ENCODE measurements at places on chromosomes 5 and 9. TPM values are rescaled to one million over a fixed set of nuclear protein-coding genes. Genes with fewer than 3 reads are reported as not detected.
A peak's percentile ranks its signal among the peaks of the same experiment; 100 is the strongest.

- DNase-seq = no peak
These were observed 5.2 kb downstream of the STOM start for GRCh38 chr9:121364886-121365285.

GRCh38 chr5:78326930-78327329 lies 32.4 kb upstream of the AP3B1 start:
- DNase-seq = no peak

DNA sequence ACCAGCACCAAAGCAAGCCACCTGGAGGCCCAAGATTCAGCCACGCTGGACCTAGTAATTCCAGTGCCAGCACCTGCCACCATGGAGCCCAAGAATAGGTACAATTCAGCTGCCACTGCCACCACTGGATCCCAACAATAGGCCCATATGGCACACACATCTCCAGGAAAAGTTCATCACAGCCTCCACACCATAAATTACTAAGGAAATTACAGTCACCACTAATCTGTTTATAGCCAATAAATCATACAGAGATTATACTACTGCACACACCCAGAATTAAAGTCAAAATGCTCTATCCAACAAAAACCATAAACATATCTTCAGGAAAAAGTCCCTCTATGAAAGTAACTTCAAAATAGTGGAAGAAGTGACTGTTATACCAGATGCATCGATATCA lies 242.8 kb downstream of the SPATA31D1 start:
- no peak for DNase-seq

DNA sequence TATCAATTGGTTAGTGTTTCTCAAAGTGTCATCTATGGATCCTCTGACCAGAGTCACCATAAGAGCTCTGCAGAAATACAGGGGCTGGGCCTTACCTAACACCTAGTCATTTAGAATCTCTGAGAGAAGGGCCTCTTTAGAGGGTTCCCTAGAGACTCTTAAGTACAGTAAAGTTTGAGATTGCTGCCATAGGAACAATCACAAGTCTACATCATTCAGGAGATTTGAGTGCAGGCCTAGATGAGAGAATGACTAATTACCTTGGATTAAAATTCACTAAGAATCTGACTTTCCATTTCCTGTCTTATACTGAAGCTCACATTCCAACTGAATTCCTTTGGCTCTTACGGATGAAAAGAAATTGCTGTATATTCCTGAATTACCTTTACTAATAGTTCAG lies 182.1 kb upstream of the PTGER4 start:
- DNase-seq = no peak

DNA sequence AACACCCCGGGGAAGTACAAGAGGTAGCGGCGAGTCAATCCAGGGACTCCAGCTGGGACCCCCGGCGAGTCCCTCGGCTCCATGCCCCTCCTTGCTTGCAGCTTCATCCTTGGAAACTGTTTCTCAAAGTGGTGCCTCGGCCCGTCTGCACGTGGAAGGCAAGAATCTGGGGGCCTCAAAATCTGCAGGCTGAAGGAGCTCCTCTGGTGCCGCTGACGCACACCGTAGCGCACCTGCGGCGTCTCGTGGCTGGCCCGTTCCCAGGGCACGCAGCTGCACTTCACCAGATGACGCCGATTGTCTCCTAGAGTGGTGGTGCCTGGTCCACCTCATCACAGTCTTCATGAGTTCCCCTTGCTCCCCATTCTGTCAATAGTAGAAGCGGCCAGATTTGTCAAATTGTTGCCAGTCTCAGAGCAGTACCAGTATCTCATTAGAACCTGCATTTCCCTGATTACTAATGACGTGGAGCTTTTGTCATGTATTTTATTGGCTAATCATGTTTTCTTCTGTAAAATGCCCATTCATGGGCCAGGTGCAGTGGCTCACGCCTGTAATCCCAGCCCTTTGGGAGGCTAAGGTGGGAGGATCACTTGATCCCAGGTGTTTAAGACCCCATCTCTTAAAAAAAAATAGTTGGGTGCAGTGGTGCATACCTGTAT lies 38.6 kb downstream of the GTF3C4 start:
- DNase-seq = no peak

- DNase-seq = no peak
These were observed 96.2 kb upstream of the ICE1 start for GRCh38 chr5:5326115-5326758.

DNA sequence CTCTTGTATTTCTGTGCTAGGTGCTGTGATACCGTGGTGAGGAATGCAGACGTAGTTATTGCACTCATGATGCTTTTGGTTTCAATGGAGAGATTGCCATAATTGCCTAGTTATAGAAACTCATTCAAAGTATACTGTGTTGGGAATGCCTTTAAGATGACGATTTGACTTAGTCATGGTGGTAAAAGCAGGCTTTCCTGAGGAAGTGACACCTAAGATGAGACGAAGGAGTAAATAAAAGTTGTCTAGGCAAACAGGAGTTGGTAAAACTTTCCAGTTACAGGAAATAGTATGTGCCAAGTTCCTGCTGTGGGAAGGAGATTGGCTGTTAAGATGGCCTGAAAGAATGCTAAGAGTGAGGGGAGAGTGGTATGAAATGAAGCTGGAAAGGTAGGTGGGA lies 48.1 kb downstream of the FOCAD start:
- no peak for DNase-seq

DNA sequence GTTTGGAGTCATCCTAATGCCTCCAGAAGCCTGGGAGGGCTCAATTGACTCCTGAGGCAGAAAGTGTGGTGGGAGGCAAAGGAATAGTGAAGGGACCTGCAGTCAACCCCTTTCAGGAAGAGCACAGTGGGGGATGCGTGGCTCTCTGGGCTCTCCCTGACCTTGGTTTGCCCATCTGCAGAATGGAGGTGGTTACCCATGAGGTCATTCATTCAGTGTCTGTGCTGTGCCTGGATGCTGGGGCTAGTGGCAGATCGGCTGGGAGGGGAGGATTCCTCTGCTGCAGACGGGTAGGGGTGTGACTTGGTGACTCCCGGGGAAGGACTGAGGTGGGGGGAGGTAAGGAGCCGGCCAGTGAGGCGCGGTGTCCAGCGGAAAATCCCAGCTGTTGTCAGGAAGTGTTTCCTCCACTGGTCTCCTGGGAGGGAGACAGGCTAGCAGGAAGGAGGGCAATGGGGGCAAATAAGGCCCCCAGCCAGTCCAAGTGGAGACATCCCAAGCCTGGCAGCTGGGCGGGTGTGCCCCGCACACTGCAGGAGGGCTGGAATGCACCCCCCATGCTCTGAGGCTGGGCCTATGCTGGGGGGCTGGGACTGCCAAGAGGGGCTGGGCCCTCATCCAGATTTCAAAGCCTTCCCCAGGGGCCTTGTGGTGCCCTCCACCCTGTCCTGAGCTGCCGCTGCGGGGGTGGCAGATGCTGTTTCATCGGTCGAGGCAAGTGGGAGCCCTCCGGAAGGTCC lies 10.9 kb downstream of the CXXC5 start:
- no peak for DNase-seq

- no peak for DNase-seq
These were observed 16.6 kb upstream of the UNC5A start for GRCh38 chr5:176793736-176794135.

DNA sequence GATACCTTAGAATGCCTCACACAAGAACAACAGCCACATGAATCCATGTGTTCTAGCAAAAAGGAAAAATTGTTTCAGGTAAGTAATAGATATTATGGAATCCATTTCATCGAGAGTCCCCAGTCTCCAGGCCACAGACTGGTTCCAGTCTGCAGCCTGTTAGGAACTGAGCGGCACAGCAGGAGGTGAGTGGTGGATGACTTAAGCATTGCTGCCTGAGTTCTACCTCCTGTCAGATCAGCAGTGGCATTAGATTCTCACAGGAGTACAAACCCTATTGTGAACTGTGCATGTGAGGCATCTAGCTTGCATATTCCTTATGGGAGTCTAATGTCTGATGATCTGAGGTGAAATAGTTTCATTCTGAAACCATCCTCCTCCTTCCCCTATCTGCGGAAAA lies 207.0 kb downstream of the CSNK1G3 start:
- no peak for DNase-seq

GRCh38 chr9:36874261-36874660 lies 159.8 kb downstream of the PAX5 start:
- no peak for DNase-seq

- DNase-seq = no peak
These were observed 5.9 kb upstream of the SLC22A5 start for GRCh38 chr5:132363431-132364112.

- peak; percentile 53 for DNase-seq
These were observed 24.7 kb upstream of the TIFAB start for GRCh38 chr5:135476615-135477581.

- DNase-seq = no peak
These were observed 222.2 kb downstream of the LURAP1L start for GRCh38 chr9:12997009-12997408.

DNA sequence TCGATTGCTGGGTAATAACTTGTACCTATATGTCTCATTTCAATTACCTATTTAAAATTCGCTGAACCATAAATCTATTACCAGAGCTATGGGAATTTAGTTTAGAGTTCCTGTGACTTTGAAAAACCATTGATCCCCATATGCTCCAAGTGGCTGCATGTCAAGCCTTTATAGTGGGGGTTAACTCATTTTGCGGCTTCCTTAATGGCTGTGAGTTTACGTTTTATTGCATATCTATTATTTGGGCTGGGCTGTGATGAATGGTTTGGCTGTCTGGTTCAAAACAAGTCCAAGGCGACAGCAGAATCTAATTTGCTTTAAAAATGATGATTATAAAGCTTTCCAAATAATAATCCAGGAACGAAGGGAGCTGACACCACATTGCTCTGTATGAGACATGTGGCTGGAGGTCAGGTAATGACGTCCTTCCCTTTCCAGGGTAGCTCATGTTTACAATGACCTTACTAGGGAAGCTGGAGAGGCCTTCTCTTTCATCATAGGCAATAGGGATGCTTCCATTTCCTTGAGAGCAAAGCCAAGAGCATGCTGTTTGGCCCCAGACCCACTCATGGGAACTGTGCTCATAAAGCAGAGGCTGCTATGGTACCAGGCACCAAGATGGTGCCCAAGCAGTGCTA lies 258.3 kb downstream of the HSPA4 start:
- no peak for DNase-seq

GRCh38 chr5:171321447-171321846 lies 12.4 kb downstream of the TLX3 start:
- no peak for DNase-seq

- DNase-seq = no peak
These were observed 158.7 kb downstream of the EFNA5 start for GRCh38 chr5:107512029-107512428.

DNA sequence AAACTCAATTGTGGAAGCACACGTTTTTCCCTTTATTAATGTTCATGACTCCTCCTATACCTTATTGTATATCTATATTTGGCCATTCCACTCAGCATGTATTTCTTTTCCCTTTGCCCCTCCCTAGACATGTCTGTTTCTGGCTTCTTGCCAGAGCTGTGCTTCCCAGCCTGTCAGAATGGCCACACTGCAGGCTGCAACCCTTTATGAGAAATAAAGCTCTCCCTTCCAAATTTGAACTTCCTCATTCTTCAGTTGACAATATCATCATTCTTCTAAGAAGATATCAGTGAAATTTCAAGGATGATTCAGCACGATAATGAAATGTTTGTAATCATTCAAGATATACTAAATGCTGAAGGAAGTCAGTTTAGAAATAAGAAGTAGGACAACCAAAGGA lies 107.6 kb upstream of the PRSS3 start:
- DNase-seq = peak; percentile 40

DNA sequence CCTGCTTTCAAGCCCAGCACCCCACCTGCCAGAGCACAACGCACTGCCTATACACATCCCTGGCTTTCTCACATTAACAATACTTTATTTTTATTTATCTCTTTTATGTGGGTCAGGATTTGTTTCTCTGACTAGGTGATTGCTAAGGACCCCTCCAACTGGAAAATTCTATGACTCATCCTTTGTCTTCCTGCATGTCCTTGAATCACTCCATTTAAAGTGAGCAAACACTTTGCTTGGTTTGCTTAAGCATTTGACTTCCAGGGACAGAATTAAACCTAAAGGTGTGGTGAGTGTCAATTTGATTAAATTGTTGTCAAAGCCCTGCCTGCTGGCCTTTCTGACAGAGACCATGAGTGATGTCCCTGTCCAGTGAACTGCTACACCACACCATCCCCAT lies 536.5 kb upstream of the BRINP1 start:
- DNase-seq = no peak

- no peak for DNase-seq
These were observed 140.1 kb downstream of the PAM start for GRCh38 chr5:102895234-102895633.

DNA sequence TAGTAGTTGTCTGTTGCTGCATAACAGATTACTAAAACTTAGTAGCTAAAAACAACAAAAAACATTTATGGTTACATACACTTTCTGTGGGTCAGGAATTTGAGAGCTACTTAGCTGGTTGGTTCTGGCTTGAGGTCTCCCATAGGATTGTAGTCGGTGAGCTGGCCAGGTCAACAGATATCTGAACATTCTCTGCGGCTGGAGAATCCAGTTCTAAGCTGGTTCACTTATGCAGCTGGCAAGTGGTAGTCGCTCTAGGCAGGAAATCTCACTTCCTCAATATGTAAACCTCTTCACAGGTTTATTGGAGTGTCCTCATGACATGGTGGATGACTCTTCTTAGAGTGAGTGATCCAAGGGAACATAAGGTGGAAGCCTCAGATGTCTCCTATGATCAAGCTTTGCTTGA lies 65.7 kb upstream of the TNFAIP8 start:
- DNase-seq = no peak

DNA sequence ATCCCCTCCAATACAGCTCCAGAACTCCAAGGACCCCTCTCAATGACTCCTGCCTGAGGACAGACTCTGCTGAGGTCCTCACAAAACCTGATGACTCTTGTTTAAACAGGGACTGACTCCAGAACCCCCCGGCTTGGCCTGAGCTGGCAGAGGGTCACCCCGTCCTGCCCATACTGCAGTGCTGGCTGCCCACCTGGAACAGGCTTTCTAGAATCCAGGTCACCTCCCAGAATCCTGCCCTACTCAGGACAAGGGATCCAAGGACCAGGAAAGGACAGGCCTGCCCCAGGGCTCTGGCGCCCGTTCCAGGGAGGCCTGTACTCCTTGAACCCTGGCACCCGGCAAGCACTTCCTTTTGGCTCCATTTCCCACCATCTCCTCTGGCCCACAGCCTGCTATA lies 22.2 kb downstream of the RALGDS start:
- no peak for DNase-seq

DNA sequence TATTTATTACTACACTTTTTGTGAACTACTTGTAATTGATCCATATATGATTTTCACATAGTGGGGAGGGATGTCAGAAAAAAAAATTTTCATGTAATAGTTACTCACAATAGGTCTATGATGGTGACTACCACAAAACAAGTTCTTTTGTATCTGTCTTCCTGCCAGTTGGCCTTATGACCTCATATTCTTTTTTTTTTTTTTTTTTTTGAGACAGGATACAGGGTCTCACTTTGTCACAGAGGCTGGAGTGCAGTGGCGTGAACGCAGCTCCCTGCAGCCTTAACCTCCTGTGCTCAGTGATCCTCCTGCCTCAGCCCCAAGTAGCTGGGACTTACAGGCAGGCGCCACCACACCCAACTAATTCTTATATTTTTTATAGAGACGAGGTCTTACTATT lies 10.9 kb downstream of the SEC24A start:
- DNase-seq = no peak

GRCh38 chr5:66757219-66757833 lies 161.1 kb downstream of the MAST4 start:
- no peak for DNase-seq

GRCh38 chr9:24582146-24583126 lies 36.7 kb upstream of the IZUMO3 start:
- DNase-seq = no peak

ANKDD1B gene
- 0.93 TPM for total RNA-seq

SPINK1 gene
- total RNA-seq = 0.33 TPM

JAKMIP2 gene
- total RNA-seq = 0.25 TPM

NPR3 gene
- 15.4 TPM for total RNA-seq

C9 gene
- total RNA-seq = 3,238 TPM

PFN3 gene
- total RNA-seq = not detected

ADAMTS16 gene
- total RNA-seq = under 0.01 TPM

PTGS1 gene
- 5.3 TPM for total RNA-seq

LVRN gene
- not detected for total RNA-seq
